ENCODE measurements at places on chromosomes 16 and 17.

- DNase-seq: no peak
Measured at GRCh38 chr16:77745972-77746371, 23.7 kb downstream of the NUDT7 start.

GRCh38 chr17:64081802-64082799 lies 47.8 kb downstream of the ERN1 start:
- peak; percentile 93 for DNase-seq

GRCh38 chr17:76036497-76037261 lies 9.6 kb upstream of the EVPL start:
- DNase-seq: no peak

GRCh38 chr17:66664336-66664735 lies 170.6 kb upstream of the CACNG5 start:
- no peak for DNase-seq

DNA sequence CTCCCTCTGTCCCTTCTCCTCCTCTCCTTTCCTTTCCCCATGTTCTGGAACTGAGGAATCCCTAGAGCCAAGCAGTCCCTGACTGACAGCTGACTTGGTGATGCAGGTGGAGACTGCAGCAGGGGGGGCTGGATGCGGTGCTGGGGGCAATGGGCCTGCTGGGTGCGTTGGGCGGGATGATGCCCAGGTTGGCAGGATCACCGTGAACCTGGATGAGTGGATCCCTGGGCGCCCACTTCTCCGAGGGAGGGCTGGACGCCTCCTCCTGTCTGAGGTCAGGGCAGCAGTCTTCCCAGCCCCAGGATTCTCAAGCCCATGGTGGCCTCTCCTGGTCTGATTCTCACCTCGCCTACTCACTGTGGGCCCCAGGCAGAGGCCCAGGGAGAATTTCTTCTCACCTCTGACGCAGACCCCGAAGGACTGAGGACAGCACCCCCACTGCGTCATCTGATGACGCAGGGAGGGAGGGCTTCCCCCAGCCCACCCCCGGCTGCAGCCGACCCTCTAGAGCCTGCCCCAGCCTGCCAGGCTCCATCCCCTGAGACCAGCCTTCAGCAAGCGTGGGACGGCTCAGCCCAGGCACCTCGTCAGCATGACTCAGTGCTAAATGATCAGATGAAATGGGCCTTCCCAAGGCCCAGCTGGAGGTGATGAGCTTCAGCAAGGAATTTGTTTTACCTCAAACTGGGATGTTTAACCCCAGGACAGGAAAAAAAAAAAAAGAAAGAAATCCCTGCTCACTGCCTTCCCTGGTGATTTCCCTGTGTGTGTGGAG lies 188.0 kb upstream of the TNRC6C start:
- DNase-seq: no peak

DNA sequence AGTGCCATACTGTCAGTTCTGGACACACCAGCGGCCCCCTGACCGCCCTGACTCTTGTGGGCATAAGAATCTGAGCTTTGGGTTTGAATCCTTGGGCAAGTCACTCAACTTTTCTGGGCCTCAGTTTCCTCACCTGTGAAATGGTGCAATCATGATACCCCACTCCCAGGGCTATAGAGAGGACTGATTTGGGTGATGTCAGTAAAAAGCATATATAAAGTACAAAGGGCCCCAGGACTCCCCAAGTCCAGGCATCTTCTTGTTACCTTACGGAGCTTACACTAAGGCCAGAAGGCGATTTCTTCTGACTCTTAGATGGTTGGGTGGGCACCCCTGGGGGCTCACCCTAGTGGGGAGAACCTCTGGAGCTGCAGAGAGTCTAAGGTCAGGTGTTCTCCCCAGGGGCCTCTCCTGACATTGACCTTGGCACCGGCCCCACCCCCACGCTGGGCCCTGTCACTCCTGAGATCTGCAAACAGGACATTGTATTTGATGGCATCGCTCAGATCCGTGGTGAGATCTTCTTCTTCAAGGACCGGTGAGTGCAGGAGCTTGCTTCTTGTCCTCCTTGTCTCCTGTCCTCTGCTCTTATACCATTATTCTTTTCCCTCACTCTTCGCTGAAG lies 13.9 kb downstream of the MMP2 start:
- no peak for DNase-seq

DNA sequence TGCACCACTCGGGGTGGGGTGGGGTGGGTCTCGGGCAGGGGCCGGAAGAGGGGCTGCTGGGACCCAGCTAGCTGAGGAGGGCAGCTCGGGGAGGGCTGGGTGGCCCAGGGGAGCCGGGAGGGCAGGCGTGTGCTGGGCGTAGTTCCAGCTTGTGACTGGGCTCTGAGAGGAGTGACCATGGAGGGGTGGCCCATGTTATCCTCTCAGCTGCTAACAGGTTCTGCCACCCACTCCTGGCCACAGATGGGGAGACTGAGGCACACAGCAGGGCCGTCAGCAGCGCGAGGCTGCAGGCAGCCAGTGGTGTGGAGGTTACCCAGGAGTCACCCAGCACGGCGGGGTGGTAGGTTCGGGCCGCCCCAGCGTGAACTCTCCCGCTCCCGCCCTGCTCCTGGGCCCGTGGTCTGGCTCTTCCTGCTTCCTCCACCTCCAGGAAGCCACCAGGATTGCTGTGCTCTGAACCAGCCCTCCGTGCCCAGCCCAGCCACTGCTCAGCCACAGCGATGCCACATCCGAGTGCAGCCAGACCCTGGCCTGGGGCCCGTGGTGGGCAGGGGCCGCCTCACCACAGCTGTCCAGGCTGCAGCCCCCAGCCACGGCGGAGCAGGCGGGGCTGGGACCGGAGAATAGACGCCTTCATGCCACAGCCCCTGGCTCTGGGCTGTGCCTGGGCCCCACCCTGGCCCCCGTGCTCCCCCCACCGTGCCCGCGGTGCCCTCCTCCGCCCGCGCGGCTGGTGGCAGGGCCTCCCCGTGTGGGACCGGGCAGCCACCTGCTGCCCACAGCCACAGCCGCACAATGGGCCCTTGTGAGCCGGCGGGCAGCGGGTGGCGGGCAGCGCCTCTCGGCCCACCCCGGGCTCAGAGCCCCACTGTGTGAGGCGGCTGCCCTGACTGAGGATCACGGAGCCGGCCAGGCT lies 26.3 kb upstream of the SSTR5 start:
- DNase-seq: no peak

- no peak for DNase-seq
Measured at GRCh38 chr16:80015566-80015965, 415.0 kb upstream of the MAF start.

Data from G401 (cell line).